CD4-positive, alpha-beta T cell treated with Interleukin-21 for 1 hour (primary cell): ENCODE measurements at places on chromosomes 11 and 22.

DNA sequence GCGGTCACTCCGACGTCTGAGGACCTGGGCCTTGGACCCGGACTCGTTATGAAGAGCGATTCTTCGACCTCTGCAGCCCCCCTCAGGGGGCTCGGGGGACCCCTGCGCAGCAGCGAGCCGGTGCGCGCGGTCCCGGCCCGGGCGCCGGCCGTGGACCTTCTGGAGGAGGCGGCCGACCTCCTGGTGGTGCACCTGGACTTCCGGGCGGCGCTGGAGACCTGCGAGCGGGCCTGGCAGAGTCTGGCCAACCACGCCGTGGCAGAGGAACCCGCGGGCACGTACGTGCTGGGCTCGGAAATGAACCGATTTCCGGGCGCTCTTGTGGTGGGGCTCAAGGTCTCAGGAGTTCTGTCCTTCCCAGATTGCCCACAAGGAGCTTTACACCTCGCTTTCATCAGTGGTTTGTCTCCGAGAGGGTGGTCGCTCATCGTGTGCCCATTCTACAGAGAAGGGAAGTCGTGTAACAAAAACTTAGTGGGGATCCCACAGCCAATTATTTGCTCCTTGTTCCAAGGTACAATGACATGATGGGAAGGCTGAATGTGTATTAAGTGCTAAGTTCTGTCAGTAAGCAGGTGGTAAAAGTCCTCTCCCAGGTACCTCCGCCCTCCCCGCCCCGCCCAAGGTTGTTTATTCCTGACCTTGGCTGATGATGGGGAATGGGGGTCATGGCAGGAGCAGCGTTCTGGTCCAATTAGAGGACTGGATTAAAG lies 695 bp downstream of the PEX26 start:
- DNase-seq = peak; percentile 49

DNA sequence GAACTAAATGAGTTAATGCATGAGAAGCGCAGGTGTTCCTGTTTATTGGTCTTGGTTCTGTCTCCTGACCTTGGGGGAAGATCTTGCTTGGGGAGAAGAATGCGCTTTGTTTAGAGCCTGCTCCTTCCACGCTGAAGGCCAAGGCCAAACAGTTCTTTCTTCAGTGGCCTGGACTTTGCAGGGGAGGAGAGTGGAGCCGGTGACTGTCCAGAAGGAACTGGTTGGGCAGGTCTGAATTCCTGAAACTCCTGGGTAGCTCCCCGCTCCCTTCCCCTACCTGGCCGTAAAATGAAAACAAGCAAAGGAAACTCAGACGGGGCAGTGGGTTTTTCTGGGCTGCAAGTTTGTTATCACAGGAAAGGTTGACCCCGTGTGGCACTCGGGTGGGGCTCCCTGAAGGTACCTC lies 3.6 kb downstream of the ARHGAP8 start:
- no peak for DNase-seq

DNA sequence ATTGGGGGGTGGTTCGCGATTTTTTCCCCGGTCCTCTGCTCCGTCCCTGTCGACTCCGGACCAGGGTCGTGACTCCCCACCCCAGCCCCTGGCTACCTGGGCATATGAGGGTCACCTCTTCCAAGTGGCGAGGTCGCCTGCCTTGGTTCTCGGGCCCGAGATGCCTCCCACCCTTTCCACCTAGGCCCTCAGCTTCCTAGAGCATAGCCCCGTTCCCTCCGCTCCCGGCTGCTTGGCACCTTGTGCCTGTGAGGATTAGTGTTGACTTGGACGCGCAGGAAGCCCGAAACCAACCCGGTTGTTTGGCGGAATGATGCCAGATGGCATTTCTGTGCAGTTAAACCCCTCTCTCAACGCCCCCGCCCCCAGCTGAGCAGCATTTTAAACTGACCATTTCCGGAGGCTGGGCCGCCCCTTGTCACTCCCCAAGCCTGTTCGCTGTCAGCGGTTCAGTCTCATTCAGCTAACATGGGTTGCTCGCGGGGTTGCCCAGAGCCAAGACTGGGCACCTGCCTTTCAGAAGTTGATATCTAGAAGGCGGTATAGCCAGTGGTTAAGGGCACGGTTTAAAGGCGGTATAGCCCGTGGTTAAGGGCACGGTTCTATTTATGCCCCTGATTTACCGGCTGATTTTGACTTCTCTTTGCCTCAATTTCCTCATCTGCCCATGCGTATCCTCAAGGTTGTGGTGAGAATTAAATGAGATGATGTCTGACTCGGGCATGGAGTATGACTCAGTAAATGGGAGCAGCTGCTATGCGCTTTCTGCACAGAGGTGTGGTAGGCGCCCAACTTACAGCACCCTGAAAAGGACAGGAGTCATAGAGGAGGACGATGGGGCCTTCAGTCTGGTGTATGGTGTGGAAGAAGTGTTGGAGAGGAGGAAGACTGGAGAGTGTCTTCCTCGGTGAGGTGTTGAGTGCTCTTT lies 639 bp downstream of the INCENP start:
- DNase-seq = peak; percentile 4

- DNase-seq = no peak
These were observed 1.1 kb downstream of the MYBPC3 start for GRCh38 chr11:47351156-47352126.

- DNase-seq = no peak
These were observed 36.1 kb downstream of the CYP2R1 start for GRCh38 chr11:14855890-14856289.

DNA sequence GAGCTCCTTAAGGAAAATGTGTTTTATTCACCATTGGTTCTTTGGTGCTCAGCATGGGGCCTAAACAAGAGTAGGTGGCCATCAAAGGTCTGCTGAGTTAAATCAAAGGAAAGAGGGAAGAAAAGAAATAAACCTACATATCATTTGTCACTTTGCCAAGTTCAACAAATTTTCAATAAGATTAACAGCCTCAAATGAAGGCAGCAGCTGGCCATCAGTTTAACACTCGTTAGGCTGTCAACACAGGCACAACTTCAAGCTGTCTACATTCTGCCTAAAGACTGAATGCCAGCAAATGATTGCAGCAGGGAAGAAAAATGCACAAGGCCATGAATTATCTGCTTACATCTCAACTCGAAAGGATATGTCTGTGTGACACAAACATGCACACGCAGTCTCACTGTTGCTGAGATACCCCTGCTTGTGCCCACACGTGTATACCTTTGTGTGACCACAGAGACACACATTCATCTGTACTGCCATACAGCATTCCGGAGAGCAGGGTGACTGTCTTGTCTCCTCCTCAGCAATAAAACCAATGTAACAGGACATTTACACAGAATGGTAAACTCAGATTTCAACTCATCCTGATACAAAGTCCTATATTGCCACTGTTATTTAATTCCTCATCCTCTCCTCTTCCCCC lies 40.1 kb downstream of the TRIM66 start:
- no peak for DNase-seq
